ENCODE measurements at places on chromosomes 3 and 15. TPM values are rescaled to one million over a fixed set of nuclear protein-coding genes. Genes with fewer than 3 reads are reported as not detected.

STAC gene
- total RNA-seq: not detected

PRSS50 gene
- under 0.01 TPM for total RNA-seq

CCR5 gene
- not detected for total RNA-seq

GRK7 gene
- total RNA-seq: 0.29 TPM

DNA sequence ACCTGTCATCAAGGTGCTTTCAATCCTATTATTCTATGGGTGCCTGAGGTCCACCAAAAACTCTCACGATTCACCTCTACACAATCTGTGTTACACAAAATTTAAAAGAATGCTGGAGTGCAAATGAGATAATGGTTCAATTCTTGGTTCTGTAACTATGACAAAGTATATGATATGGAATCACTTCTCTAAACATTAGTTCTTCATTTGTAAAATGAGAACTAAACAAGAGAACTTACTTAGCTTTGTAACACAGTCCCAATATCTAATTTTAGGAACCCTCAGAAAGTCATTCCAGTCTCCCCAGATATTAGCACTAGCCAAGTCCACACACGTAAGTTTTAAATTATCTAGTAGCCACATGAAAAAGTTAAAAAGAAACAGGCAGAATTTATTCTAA lies 111.5 kb downstream of the TBL1XR1 start:
- DNase-seq: no peak

DNA sequence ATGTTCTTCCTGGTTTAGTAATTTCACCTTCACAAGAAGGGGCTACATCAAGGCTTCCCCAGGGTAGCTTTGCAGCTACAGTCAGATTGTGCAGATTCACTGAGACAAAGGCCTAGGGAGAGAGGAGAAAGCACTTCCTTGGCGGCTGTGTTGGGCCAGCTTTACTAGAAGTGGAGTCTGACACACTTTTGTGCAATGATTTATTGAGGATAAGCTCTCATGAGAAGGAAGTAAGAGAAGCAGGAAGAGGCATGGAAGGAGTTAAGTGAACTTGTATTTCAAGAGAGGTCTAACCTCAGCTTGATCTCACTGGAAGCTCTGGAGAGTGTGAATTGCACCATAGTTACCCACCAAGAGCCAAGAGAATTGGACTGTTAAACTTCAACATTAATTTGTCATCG lies 78.9 kb downstream of the TGFBR2 start:
- DNase-seq: no peak

GRCh38 chr15:90239371-90239770 lies 5.4 kb downstream of the GDPGP1 start:
- DNase-seq: no peak

GRCh38 chr3:149224736-149225594 lies 3.3 kb upstream of the CP start:
- no peak for DNase-seq

- DNase-seq: no peak
These were observed 275.7 kb upstream of the P2RY1 start for GRCh38 chr3:152559246-152559645.

DNA sequence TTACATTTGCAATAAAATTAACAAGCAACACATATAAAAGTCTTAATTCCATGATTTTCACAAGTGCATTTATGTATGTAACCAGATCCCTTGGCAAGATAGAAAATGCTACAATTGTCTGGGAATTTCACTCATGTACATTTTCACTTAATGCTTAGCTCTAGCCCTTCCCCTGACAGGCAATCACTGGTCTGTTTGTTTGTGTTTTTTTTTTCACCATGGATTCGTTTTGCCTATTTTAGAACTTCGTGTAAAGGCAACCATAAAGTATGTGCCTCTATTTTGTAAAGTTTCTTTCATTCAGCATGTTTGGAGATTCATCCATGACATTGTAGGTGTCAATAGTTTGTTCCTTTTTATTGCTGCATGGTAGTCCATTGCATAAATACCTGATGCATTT lies 260.9 kb upstream of the SLCO3A1 start:
- DNase-seq: no peak

DNA sequence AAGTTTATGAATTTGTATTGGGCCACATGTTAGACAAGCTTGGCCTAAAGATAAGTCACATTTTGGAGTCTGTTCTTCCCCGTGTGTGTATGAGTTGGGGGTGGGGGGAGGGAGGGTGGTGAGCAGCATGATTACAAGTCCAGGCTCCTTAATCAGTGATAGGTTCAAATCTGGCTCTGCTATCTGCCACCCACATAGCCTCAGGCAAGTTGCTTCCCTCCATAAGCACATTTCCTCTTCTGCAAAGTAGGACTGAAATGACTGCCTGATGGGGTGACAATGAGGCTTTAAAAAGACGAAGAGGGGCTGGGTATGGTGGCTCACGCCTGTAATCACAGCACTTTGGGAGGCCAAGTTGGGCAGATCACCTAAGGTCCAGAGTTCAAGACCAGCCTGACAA lies 1.1 kb upstream of the SPATA12 start:
- no peak for DNase-seq

- no peak for DNase-seq
These were observed 43.6 kb upstream of the CNOT10 start for GRCh38 chr3:32641356-32641755.

DNA sequence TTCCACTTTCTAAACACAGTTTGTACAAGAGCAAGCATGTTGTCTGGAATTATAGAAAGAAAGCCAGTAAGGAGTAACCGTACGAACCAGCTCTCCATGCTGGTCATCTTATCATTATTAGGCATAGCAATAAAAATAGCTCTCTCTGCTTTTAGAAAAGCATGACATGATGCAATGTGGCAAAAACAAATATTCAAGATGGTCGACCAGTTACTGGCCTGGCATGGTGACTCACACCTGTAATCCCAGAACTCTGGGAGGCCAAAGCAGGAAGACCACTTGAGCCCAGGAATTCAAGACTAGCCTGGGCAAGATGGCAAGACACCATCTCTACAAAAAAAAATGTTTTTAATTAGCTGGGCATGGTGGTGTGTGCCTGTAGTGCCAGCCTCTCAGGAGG lies 2.6 kb upstream of the MAP4 start:
- DNase-seq: no peak

GRCh38 chr3:74642876-74643275 lies 28.4 kb upstream of the CNTN3 start:
- DNase-seq: no peak

DNA sequence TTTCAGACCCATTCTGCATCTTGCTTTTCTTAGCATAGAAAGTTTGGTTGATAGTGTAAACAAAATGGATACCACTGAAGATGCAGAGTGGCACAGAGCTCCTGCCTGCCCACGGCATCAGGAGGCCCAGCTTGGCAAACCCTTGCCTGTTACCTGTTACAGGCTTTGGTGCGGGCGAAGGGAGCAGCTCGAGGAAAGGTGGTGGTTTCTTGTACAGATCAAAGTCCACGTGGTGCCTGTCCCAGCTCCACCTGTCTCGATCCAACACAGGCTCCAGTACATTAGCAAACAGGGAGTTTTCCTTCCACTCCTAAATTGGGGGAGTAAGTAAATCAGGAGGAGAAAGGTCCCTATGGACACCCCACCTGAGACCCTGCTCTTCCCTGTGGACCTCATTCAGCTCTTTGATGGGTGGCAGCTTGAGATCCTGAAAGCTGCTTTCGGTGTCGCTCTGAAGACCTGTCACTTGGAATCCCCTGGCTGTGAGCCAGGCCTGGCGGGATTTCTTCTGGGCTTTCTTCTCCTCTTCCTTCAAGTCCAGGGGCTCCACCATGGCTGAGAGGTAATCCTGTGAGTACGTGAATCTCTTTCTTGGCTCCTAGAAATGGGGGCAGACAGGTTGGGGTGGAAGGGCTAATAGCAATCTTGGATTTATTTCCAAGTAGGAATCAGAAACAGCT lies 35.7 kb downstream of the ACAD9 start:
- DNase-seq: no peak

DNA sequence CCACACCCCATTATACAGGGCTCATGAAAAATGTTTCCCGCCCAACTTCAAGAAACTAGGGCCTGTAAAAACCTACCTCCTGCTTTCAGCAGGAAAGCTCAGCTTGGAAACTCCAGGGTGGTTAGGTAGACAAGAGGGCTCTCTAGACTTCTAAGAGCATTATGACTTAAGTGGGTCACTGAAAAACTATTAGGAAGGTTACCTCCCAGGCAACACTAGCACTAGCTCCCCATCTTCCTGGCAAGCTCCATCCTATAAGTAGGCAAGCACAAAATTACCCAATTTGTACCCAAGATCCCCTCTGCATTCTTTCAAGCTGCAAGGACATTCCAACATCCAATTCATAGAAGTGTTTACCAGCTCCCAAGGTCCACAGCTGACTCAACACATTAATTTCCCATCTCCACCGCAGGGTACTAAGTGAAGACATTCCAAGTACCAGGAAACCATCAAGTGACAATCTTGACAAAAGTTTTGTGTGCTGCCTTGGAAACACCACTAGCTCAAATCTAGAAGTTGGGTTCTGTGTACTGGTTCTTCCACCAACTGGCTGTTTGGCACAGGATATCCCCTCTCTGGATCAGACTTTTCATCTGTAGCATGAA lies 46.9 kb downstream of the WNT5A start:
- no peak for DNase-seq

DNA sequence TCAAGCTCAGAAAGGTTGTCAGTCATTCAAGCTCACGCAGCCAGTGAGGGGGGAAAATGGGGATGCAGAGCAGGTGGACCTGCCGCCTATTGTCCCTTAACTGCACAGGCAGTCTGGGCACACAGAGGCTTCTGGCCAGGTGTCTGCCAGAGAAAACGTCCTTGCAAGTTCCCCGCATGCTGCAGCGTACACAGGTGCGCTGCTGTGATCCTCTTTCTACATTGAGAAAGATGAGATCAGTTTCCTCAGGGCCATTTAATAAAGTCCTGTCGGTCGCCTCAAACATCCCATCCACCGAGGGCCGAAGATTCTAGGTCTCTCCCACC lies 445 bp upstream of the TSEN2 start:
- DNase-seq: no peak

DNA sequence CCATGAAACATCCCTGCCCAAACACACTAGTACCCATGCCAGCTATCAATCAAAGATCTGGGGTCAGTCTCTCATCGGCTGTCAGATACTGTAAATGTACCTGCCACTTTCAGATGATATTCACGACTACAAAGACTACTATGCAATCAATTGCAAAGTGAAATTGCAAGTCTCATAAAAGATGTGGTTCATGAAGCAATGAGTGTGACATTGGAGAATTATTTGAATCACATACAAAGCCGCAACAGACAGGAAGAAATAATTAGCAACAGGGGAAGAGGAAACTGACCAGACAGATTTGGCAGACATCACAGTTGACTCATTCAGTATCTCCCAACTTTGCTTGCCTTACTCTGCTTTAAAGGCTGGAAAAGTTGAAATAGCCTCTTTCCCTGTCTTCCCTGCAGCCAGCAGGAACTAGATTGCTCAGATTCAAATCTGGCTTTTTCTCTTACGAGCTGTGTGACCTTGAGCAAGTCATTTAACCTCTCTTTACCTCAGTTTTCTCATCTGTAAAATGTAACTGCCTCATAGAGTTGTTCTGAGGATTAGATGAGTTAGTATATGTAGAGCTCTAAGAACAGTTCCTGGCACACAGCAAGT lies 95.7 kb upstream of the C3orf80 start:
- DNase-seq: no peak

DNA sequence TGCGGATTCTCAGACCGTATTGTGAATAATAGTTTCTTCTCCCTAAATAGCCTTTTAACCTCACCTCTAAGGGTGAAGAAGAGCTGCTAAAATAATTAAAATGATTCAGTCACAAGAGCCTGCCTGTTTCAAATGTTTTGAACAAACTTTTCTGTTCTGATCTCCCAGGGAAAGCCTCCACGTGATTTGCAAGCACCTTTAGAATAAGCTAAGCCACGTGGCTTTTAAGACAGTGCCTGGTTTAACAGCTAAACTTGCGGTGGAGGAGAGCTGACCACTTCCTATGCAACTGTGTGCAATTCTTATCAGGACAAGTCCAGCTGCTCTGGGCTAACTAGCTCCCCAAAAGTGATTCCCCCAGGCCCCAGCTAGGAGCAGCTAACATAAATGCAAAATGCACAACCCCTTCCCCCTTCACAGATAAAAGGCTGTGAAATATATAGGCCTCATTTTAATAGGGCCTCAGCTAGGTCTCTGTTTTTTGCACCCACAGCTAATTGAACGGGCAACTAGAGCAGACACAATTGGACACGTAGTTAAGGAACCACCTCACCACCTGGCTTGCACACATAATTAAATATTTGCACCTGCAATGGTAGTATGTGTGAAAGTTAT lies 401.2 kb upstream of the NR2F2 start:
- peak; percentile 29 for DNase-seq

Measured in stomach (tissue), 19 donors.